ENCODE measurements at places on chromosomes 3 and 15. TPM values are rescaled to one million over a fixed set of nuclear protein-coding genes. Genes with fewer than 3 reads are reported as not detected.

Gene TNIK
- 2.8 TPM for total RNA-seq

Gene ZPLD1
- total RNA-seq, result not detected

Gene SEMA3F
- total RNA-seq, result 26.8 TPM

Gene MME
- 143 TPM for total RNA-seq

Gene EXD1
- total RNA-seq, result not detected

Gene RUBCN
- total RNA-seq, result 7.3 TPM

Gene SNX22
- total RNA-seq, result 0.12 TPM

Gene BCL2A1
- total RNA-seq, result 0.12 TPM

Gene MITF
- total RNA-seq, result 1.2 TPM

Gene RPL22L1
- total RNA-seq, result 338 TPM

Gene CFAP92
- not detected for total RNA-seq

Gene ALCAM
- 49.6 TPM for total RNA-seq

Gene CGGBP1
- total RNA-seq, result 31.7 TPM

Gene UNC13C
- not detected for total RNA-seq

Gene SCAPER
- 5.4 TPM for total RNA-seq

Gene PRR20G
- total RNA-seq, result not detected

Gene ADCY5
- total RNA-seq, result 0.70 TPM

Gene SKOR1
- under 0.01 TPM for total RNA-seq

Gene LYZL4
- not detected for total RNA-seq

Gene TMEM158
- total RNA-seq, result 39.8 TPM

Gene OSTN
- total RNA-seq, result 5.2 TPM

Gene CP
- total RNA-seq, result not detected

Gene NDUFB4
- total RNA-seq, result 126 TPM

Gene CAV3
- 1.4 TPM for total RNA-seq

Gene A4GNT
- total RNA-seq, result not detected

Gene PPCDC
- 5.4 TPM for total RNA-seq

Gene HGD
- not detected for total RNA-seq

Gene TMEM207
- total RNA-seq, result not detected

Gene XIRP1
- total RNA-seq, result not detected

Gene COPG1
- 157 TPM for total RNA-seq

Gene RFTN1
- total RNA-seq, result 42.0 TPM

Gene PPP4R2
- total RNA-seq, result 27.3 TPM

Gene PLAAT1
- total RNA-seq, result 0.23 TPM

Gene SAXO2
- total RNA-seq, result 0.51 TPM

Gene RTP3
- not detected for total RNA-seq

Gene ANKUB1
- not detected for total RNA-seq

Gene GABRR3
- total RNA-seq, result not detected

Gene RBM5
- 69.3 TPM for total RNA-seq

Gene RETNLB
- not detected for total RNA-seq

Gene TRH
- total RNA-seq, result 0.85 TPM

Gene POLG
- 45.5 TPM for total RNA-seq

Gene CIDEC
- 92.0 TPM for total RNA-seq

Gene LRRN1
- 2.8 TPM for total RNA-seq

Gene GNAT1
- not detected for total RNA-seq

Gene LNP1
- 3.1 TPM for total RNA-seq

Gene SLC38A3
- not detected for total RNA-seq

Gene SLCO3A1
- 2.0 TPM for total RNA-seq

Gene PLCL2
- total RNA-seq, result 9.4 TPM

Gene TXNRD3
- 9.0 TPM for total RNA-seq

Gene TRAT1
- total RNA-seq, result not detected

Gene NMB
- total RNA-seq, result 5.5 TPM

Gene TRIM42
- total RNA-seq, result not detected

Gene CNTN6
- total RNA-seq, result 1.0 TPM

Gene SYNPR
- not detected for total RNA-seq

Gene SOX14
- total RNA-seq, result not detected

Gene DOCK3
- total RNA-seq, result under 0.01 TPM

Gene CCDC9B
- total RNA-seq, result 0.09 TPM

All from pericardium fibroblast (primary cell).